ENCODE measurements at places on chromosomes 5 and 9.

GRCh38 chr5:31066655-31067328 is 126.7 kb upstream of the CDH6 start:
- no peak for DNase-seq

DNA sequence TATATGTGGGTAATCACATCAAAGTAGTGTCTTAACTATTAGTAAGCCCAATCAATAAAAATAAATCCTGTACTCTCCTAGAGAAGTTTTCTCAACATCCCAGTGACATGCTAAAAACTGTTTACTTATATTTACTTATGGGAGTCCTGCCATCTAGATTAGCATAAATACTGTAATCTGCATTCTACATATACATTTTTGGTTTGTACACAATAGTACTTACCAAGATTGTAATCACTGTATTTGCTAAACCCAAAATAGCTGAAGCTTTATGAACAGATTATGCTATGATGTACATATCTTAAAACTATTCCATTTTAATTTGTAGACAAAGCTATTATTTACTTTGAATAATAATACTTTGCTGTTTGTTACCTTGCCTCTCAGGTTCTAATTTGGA is 105.4 kb downstream of the EDIL3 start:
- DNase-seq = no peak

GRCh38 chr5:36414869-36415282 is 113.2 kb upstream of the RANBP3L start:
- DNase-seq = no peak

DNA sequence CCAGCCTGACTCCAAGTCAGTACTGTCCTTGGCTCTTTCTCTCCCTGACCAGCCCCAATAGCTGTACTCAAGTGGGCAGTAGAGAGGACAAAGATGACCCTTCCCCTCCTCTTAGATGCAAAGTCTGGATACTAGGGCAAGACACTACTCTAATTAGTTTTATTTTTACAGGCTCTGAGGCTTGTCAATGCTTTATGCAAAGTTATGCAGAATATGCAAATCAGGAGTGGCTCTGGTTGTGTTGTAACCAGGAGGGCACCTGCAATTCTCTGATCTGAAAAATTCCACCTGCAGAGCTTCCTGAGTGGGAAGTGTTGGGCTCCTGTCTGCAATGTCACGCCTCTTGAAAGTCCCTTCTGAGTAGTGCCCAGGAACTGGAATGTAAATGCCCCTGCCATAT is 201.5 kb downstream of the RGS3 start:
- no peak for DNase-seq

GRCh38 chr5:45110399-45110798 is 301.7 kb downstream of the MRPS30 start:
- DNase-seq = no peak

- DNase-seq = no peak
Observed at GRCh38 chr5:17174965-17175364, 42.5 kb upstream of the BASP1 start.

DNA sequence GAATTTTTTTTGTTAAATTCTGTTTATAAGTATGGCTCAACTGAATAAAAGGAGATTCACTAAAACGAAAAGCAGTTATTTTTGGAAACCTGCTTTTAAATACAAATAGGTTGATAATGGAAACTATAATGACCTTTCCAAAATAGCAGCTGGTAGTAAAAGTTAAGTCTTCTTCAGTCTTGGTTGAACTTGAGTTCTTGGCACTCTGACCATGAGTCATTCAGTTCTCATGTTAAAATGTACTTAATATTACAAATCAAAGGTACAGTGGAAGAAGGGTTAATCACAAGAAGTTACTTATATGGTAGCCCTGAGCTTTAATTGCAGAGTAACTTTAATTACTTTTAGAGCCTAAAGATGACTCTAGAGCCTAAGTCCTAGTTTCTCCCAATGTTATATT is 62.1 kb downstream of the KLF9 start:
- no peak for DNase-seq

GRCh38 chr9:83583151-83584014 is 39.6 kb upstream of the IDNK start:
- no peak for DNase-seq

- no peak for DNase-seq
Observed at GRCh38 chr5:132962429-132963021, 909 bp downstream of the AFF4 start.

- DNase-seq = no peak
Observed at GRCh38 chr5:124054564-124054963, 542.6 kb downstream of the CSNK1G3 start.

DNA sequence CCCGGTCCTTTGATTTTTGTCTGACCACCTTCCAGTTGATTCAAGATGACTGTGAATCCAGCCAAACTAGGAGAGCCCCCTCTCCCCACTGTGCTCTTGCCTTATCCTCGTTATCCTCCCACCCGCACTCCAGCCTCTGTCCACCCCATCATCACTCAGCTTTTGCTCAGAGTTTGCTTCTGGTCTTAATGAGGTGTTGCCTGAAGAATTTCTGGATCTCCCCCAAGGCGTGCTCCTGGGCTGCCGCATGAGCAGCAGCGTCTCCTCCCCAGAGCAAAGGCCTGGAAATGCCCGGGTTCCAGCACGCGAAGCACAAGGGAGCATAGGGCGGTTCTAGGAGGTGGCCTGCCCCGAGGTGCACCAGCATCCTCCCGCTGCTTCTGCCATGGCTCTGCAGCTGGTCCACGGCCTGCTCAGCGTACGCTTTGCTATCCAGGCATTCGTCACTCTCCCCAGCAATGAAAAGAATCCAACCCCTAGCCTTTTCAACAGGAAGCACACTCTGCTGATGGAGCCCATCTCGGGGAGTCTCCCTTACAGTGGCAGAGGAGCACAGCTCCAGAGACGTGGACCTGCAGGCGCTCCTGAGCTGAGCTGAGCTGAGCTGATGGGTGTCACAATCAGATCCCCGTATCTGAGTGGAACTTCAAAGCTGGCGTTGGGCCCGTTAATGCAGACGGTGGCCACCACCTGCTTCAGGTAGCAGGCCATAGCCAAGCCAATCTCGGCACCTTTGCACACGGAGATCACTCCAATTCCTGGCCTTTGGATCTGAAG is 50.7 kb downstream of the BAAT start:
- no peak for DNase-seq

DNA sequence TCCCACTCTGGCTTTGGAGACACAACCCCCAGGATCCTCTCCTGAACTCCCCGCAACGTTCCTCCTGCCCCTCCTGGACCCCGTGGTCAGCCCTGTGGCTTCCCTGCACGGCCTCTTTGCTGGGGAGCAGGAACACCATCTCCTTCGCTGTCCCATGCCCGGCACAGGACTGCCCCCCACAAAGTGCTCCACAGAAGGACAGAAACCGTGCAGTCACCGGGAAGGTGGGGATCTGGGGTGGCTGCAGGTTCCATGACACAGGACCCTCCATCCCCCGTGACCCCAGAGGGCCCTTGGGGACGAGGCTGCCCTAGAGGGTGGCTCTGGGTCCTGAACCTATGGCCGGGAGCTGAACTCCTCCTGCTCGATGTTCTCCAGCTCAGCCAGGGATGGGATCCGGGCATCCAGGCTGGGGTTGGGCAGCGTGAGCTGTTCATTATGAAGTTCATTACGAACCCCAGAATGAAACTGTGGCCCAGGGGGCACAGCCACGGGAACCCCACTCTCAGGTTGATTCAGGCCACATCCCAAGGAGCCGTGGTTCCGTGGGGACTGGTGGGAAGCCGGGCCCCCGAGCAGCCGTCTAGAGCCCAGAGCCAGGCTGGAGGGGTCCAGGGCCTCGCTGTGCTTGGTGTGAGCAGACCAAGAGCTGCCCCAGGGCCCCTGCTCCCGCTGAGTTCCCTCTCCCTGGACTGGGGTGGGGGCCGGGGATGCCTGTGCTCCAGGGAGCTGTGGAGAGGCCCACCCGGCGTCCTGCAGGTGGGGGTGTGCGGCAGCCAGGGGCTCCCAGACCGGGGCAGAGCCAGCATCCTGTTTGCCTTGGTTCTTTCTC is 684 bp upstream of the SLC6A19 start:
- DNase-seq = no peak

DNA sequence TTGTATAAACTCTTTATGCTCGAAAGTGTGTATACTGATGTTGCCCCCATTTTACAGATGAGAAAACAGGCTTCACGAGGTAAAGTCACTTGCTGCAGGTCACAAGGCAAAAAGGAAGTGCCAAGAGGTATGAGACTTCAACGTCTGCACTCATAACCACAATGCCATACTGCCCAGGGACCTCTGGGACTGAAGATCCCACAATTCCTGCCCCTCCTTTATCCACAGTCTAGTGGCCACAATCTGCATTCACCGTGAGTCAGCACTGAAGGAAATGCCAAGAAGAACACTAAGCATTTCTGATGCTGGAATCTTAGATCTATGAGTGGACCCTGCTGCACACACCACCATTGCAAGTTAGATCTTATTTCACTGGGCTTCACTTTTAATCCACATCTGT is 37.3 kb downstream of the MED27 start:
- no peak for DNase-seq

DNA sequence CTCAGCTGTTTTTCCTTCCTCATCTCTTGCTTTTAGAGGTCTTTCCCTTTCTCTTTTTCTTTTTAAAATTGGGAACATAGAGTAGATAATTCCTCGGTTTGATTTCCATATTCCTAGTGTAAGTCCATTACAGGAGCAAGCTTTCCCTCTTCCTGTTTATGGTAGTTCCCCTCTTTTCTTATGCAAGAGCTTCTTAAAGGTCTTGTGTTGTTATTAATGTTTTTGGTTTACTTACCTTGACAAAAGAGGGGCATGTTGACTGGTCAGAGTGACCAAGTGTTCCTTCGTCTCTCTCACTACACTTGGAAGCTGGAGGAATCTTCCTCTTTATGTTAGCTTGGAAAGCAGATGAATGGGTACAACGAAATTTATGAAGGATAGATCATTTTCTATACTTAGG is 8.3 kb downstream of the ATG10 start:
- no peak for DNase-seq

GRCh38 chr5:10333154-10334006 is 20.1 kb upstream of the MARCHF6 start:
- DNase-seq = no peak

DNA sequence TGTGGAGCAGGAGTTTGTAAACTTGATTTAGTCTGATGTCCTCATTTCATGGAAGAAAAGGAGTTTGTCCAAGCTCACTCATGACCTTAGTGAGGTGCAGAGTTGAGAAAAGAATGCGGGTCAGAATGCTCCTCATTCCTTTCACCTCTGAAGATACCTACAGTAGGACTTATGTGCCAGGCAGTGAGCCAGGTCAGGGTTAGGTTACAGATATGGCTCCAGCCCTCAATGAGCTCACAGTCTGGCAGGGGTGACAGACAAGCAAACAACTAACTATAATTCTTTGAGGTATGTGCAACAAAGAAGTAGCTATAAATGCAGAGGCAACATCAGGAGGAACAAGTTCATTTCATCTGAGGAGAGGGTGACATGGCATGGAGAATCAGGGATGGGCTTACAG is 102.5 kb downstream of the SPATA31D1 start:
- DNase-seq = no peak

DNA sequence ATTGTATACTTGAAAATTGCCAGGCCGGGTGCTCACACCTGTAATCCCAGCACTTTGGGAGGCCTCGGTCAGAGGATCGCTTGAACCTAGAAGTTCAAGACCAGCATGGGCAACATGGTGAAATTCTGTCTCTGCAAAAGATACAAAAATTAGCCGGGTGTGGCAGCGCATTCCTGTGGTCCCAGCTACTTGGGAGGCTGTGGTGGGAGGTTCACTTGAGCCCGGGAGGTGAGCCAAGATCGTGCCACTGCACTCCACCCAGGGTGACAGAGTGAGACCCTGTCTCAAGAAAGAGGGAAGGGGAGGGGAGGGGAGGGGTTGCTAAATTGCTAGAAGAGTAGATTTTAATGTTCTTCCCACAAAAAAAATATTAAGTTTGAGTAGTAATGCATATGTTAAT is 53.2 kb downstream of the FNBP1 start:
- DNase-seq = no peak

GRCh38 chr5:139849942-139850341 is 54.3 kb downstream of the PSD2 start:
- DNase-seq = no peak

- no peak for DNase-seq
Observed at GRCh38 chr5:664994-665360, 28.2 kb downstream of the TPPP start.

GRCh38 chr5:122384739-122385235 is 72.8 kb downstream of the SNCAIP start:
- DNase-seq = no peak

All from activated effector memory CD4-positive, alpha-beta T cell treated with Interleukin-2 at 50 U/mL for 16 hours (primary cell).